SJSA1 (cell line): ENCODE measurements at places on chromosomes 2 and 18. TPM values are rescaled to one million over a fixed set of nuclear protein-coding genes. Genes with fewer than 3 reads are reported as not detected.
A peak's percentile ranks its signal among the peaks of the same experiment; 100 is the strongest.

GRCh38 chr18:31610286-31611205, 18.9 kb downstream of the TTR start:
- no peaks in the 10 kb centered on the region for H3K27me3 ChIP-seq
- no peaks in the 10 kb centered on the region for H3K36me3 ChIP-seq
- no peak overlapping the region for H3K4me3 ChIP-seq

GRCh38 chr2:46914578-46915230, 902 bp downstream of the MCFD2 start:
- peak overlapping the region; percentile 80 for H3K27ac ChIP-seq
- DNase-seq, result no peak
- H3K4me3 ChIP-seq, result peak overlapping the region; percentile 86

- H3K4me1 ChIP-seq, result no peaks in the 10 kb centered on the region
- DNase-seq, result no peak
- no peak overlapping the region for H3K4me3 ChIP-seq
- H3K27ac ChIP-seq, result no peak overlapping the region
Observed at GRCh38 chr2:111106706-111107105, 14.0 kb upstream of the BCL2L11 start.

- no peak for DNase-seq
- H3K27me3 ChIP-seq, result 0 out of 2 replicates have a peak, but pooled peaks cover 4% of the 10 kb centered on the region
Observed at GRCh38 chr2:105607920-105608504, 136.7 kb upstream of the NCK2 start.

The TSN gene
- 89.6 and 92.0 TPM in 2 replicates for total RNA-seq

The SERPINB3 gene
- total RNA-seq, result not detected in 2 replicates

DNA sequence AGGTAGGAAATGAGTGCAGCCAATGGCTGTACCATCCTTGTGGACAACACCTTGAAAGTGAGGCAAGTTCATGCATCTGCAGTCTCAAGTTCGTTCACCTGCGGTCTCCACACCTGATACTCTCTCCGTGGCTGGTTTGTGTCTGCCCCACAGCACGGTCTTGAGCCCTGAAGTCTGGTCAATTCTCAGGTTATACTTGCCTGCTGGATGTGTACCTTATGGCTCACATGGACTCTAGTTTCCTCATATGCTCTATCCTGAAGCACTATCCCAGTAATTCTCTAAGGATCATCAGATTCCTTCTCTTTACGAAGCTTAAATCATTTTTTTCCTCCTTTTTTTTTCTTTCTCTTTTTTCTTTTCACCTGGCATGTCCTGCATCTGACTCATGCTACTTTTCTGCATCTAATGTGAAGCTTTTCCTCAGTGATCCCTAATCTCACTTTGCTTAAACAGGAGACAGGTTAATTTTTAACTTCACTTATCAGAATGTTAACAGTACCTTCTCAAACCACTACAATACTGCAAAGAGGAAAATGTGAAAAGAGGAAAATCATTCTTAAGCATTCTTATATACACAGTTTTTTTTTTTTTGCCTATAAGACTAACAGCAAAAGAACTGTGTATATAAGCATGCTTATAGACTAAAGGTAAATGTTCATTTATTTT, 511.2 kb downstream of the SOX11 start:
- no peak overlapping the region for H3K27ac ChIP-seq
- no peak for DNase-seq
- H3K4me1 ChIP-seq, result no peaks in the 10 kb centered on the region

GRCh38 chr2:158953926-158954763, 14.3 kb upstream of the TANC1 start:
- peak; percentile 64 for DNase-seq
- no peak overlapping the region for H3K4me3 ChIP-seq
- no peaks in the 10 kb centered on the region; the same call in 1 of the 2 replicates for H3K36me3 ChIP-seq

- H3K36me3 ChIP-seq, result no peaks in the 10 kb centered on the region
- H3K27ac ChIP-seq, result peak overlapping the region; percentile 18; the same call in 1 of the 2 replicates
- no peaks in the 10 kb centered on the region for H3K27me3 ChIP-seq
- DNase-seq, result peak; percentile 61
- H3K4me3 ChIP-seq, result no peak overlapping the region
- H3K4me1 ChIP-seq, result peaks cover 16% of the 10 kb centered on the region
Observed at GRCh38 chr2:173680574-173680973, 284.6 kb downstream of the SP3 start.

- no peak for DNase-seq
- no peaks in the 10 kb centered on the region; the same call in 1 of the 2 replicates for H3K27me3 ChIP-seq
- H3K27ac ChIP-seq, result no peak overlapping the region
- H3K36me3 ChIP-seq, result no peaks in the 10 kb centered on the region
Observed at GRCh38 chr18:63002803-63003445, 287.6 kb downstream of the PHLPP1 start.

DNA sequence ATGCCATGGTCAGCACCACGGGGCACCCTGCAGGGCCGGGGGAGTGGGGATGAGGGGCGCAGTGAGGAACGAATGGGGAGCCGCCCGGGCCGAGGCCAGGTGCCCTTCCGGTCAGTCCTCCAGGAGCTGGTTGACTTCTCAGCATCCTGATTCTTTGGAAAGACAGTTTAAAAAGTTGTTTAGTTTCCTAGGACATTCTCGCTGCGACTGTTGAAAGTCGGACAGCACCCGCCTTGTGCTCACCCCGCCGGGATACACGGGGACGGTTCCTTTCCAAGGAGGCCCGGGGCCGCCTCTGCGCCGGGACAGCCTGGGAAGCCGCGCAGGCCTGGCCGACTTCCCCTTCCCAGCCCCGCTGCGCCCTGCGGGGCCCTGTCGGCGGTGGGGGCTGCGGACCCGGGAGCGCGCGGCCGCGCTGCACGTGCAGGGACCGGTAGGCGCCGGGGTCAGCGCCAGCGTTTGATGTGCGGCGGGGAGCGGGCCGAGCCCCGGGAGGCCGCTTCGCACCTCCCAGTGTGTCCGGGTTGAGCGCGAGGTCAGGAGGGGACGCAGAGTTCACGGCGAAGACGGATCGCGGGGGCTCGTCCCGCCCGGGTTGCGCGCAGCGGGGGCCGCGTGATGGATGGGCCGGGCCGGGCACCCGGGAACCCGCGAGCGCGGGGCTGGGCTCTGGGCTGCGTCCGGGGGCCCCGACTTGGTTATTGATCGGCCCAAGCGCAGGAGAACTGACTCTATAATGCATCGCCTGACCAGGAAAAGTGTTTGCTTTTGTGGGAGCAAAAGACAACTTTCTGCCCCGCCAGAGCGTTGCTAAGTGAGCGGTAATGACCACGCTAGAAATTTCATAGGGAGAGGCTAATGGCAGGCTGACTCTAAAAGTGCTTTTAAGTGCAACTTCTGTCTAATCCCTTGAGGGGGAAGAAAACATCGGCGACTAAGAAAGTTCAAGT, 28.0 kb upstream of the SMIM21 start:
- H3K4me3 ChIP-seq, result no peak overlapping the region
- no peaks in the 10 kb centered on the region for H3K27me3 ChIP-seq
- H3K36me3 ChIP-seq, result no peaks in the 10 kb centered on the region
- H3K27ac ChIP-seq, result no peak overlapping the region
- no peak for DNase-seq

- H3K36me3 ChIP-seq, result no peaks in the 10 kb centered on the region
- no peaks in the 10 kb centered on the region for H3K27me3 ChIP-seq
Observed at GRCh38 chr2:224444021-224444420, 42.1 kb upstream of the FAM124B start.

DNA sequence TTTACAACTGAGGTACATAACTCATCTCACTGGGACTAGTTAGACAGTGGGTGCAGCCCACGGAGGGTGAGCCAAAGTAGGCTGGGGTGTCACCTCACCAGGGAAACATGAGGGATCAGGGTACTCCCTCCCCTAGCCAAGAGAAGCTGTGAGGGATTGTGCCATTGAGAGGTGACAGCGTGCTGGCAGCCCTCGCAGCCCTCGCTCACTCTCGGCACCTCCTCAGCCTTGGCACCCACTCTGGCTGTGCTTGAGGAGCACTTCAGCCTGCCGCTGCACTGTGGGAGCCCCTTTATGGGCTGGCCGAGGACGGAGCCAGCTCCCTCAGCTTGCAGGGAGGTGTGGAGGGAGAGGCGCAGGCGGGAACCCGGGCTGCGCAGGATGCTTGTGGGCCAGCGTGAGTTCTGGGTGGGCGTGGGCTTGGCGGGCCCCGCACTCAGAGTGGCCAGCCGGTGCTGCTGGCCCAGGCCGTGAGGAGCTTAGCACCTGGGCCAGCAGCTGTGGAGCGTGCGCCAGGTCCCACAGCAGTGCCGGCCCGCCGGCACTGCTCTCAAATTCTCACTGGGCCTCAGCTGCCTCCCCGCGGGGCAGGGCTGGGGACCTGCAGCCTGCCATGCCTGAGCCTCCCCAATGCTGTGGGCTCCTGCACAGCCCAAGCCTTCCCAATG, 44.5 kb upstream of the FAM110C start:
- no peak overlapping the region for H3K27ac ChIP-seq
- H3K4me1 ChIP-seq, result no peaks in the 10 kb centered on the region
- no peak for DNase-seq
- no peaks in the 10 kb centered on the region for H3K36me3 ChIP-seq
- no peak overlapping the region for H3K4me3 ChIP-seq
- no peaks in the 10 kb centered on the region for H3K27me3 ChIP-seq

DNA sequence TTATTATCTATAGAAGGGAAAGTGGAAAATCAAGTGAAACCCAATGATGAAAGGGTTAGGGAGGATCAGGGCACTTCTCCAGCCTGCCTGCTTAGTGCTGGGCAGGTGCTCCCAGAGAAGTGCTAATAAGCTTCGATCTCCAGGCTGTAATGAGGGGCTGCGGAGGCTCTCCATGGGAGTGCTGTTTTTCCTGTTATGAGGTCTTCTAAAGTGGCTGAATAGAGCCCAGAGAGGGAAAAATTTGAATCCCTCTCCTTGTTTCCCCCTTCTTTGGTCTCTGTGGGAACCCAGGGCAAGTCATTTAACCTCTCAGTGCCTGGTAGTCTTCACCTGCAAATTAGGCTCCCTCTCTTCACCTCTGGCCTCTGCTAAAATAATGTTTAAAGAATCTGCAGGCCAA, 351.7 kb upstream of the DCC start:
- no peaks in the 10 kb centered on the region for H3K4me1 ChIP-seq
- no peak overlapping the region for H3K4me3 ChIP-seq
- DNase-seq, result no peak
- no peak overlapping the region for H3K27ac ChIP-seq
